ENCODE measurements at places on chromosomes 2 and 18.

GRCh38 chr2:176068419-176068832, 15.3 kb downstream of the EVX2 start:
- no peak for DNase-seq

DNA sequence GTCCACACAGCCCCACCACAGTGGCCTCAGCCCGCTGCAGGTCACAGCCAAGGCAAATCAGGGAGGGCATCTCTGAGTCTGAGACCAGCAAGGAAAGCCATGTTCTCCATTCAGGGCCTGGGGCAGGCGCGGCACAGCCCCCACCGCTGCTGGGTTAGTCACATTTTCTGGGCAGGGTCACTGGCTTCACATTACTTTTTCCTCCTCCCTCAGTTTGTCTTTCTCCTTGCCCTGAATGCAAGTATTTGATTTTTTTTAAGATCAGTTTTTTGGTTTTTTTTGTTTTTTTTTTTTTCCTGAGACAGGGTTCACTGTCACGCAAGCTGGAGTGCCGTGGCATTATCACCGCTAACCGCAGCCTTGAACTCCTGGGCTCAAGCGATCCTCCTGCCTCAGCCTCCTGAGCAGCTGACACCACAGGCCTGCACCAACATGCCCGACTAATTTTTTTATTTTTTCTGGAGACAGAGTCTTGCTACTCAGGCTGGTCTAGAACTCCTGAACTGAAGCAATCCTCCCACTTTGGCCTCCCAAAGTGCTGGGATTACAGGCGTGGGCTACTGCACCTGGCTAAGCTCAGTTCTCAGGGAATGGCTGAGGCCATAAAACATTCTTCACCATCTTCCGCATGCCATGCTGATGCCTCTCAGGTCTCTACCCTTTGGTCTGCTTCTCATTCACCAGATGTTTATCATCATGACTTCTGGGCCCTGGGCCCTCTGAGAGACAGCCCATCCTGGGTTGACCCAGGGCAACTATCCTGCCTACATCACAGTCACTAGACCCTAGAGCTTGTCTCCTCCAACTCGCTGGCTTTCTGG, 628 bp upstream of the CAPG start:
- no peak for DNase-seq

DNA sequence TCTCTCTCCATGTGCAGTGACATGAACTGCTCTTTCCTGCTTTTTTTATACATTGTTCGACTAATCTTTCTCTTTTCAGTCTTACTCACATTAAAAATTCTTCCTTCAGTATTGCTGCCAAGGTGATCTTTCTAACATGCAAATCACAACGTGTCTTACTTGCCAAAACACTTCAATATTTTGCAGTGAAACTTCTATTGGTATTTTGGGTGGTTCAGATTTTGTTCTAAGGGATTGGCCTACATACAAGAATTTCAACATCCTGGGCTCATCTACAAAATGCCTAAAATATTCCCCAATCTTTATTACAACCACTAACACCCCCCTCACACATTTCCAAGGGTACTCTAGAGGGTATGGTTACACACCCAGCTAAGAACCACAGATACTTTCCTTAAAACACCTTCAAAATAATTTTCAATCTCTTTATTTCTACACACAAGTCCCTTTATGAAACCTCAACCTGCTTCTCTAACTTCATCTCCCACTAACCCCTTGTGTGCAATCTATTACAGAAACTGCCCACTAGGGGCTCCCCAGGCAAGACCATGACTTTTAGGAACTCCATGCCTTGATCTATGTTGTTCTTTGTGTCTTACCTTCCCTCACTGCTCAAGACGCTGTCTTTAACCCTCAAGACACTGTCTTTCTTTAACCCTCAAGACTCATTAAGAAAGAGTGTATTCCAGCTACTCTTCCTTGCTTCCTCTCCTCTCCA, 50.9 kb downstream of the COL3A1 start:
- no peak for DNase-seq

- DNase-seq, result no peak
Observed at GRCh38 chr18:78586586-78586985, 393.0 kb upstream of the SALL3 start.

GRCh38 chr2:131055169-131056065, 37.8 kb downstream of the FAM168B start:
- no peak for DNase-seq

- no peak for DNase-seq
Observed at GRCh38 chr2:120912101-120912985, 176.7 kb downstream of the GLI2 start.

DNA sequence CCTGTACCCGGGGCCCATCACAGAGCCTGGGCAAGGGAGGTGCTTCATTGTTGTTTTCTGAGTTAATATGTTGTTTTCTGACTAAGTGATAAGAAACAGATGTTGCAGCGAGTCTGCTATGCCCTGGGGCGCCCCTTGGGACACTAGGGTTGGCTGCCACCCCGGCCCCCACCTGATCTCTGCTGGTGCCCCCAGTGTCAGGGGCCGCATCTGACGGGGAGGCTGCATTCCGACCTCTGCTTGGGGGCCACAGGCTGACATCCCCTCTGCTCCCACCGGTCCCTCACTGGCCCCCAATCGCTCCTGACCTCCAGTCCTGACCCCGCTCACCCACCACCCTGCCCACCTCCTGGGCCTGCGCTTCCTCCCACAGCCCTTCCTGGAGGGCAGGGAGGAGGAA, 65.9 kb downstream of the LONRF2 start:
- no peak for DNase-seq

GRCh38 chr2:174344716-174345461, 10.1 kb downstream of the SP9 start:
- no peak for DNase-seq

GRCh38 chr2:33278245-33278943, 198.1 kb upstream of the RASGRP3 start:
- DNase-seq, result no peak

GRCh38 chr2:122739732-122740593, 984.5 kb downstream of the TSN start:
- DNase-seq, result no peak

DNA sequence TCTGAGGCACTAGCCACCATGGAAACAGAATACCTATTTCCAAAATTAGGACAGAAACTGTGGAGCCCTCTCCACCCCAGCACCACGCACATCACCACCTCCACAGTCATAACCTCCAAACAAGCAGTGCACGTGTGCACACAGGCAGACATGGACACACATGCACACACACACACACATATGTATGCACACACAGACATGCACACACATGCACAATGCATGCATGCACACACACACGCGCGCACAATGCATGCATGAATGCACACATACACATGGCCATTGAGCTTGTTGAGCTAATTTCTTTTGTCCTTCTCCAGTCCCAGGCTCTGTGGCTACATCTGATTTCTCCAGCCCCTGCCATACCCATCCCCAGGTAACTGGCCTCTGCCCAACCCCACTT, 161.6 kb upstream of the EPB41L3 start:
- DNase-seq, result no peak

- DNase-seq, result no peak
Observed at GRCh38 chr2:162300266-162300665, 18.2 kb downstream of the IFIH1 start.

- peak; percentile 59 for DNase-seq
Observed at GRCh38 chr2:161992531-161992930, 81.5 kb downstream of the DPP4 start.

DNA sequence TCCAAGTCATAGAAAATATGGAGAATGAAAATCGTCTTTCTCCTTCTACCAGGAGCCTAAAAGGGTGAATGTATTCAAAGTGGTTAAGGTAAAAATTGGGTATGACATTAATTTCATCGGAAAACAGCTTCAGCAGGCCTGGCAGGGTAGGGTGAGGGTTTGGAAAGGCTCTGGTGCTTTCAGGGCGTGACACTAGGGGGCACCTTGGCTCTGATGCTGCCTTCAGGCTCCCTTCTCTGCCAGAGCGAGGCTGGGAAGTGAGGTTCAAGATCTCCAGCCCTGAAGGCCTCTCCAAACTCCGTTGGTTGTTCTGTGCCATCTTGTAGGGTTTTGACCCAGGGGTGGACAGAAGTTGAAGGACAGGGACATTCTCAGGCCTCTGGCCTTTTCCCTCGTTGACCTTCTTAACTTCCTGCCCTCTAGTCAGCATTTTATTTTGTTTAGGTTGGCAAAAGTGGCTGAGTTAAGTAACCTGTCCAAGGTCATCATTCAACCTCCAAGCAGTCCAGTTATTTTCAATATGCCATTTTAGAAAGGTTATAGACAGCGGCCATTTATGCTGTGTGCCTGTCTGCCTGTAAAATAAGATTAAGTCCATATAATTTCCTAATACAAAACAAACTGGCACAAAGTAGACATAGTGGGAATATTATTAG, 40.3 kb downstream of the EML6 start:
- peak; percentile 44 for DNase-seq

Measured in activated CD4-positive, alpha-beta T cell treated with anti-CD3 and anti-CD28 coated beads for 48 hours (primary cell).